ENCODE measurements at places on chromosomes 5 and 9.

DNA sequence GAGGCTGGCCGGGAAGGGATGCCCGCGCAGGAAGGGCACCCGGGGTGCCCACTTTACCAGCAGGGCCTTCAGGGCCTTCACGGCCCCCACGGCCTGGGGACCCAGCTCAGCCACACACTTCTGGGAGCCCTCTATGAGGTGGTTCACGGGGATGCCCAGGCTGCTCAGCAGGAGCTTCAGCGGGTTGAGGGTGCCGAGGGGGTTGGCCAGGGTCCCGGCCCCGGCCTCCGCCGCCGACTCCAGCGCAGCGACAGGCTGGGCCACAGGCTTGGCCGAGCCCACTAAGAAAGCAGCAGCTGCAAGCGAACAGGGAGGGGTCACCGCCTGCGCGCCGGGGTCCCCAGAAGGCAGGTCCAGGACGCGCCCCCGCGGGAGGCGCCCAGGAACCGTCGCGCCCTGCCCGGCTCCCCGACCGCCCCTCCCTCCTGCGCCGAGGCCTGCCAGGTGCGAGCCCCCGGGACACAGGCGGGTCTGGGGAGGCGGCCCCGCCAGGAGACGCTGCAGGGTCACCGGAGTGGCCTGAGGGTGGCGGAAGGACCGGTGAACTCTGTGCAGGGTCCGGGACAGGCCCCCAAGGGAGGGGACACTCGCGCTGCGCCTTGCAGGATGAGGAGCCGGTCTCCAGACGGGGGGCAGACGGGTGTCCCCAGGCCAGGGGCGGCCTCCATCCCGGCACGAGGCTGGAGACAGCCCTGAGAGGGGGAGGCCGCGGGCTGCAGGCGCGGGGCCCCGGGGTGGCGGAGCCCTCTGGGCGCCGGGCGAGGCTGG lies 572 bp downstream of the SCGB3A1 start:
- no peak for DNase-seq

- DNase-seq = no peak
Measured at GRCh38 chr5:143514616-143515335, 111.3 kb upstream of the NR3C1 start.

DNA sequence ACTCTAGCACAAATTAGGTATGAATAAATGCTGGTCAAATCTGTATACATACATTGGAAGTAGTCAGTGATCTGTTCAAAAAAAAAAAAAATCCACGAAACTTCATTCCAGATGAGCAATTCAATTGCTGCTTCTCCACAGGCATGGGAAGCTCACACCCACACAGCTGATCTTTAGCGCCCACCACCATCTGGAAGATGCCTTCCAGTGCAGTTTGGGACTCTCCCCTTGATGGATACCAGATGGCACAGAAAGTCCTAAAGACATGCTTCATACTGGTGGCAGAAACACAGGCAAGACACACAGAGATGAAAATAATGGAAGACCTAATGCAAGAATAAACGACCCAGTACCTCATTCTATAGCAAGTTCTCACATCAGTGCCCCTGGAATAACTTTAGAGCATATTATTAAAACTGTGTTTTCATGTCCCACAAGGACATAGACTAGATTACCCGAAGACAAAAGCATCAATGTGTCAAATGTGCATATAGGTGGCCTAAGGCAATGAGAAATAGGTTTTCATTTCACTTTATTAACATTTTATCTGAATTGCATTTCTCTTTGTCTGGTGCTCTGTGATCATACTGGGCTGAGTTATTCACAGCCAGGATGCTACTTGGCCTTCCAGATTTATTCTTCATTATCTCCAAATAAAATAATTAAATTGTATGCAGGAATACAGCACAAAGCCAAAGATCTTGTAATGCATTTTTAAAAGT lies 135.4 kb upstream of the TAS2R1 start:
- DNase-seq = no peak

GRCh38 chr5:113278976-113279375 lies 155.8 kb downstream of the TSSK1B start:
- no peak for DNase-seq

GRCh38 chr5:124614836-124615385 lies 131.5 kb downstream of the ZNF608 start:
- no peak for DNase-seq

- DNase-seq = no peak
Measured at GRCh38 chr9:2403701-2404100, 217.9 kb upstream of the VLDLR start.

DNA sequence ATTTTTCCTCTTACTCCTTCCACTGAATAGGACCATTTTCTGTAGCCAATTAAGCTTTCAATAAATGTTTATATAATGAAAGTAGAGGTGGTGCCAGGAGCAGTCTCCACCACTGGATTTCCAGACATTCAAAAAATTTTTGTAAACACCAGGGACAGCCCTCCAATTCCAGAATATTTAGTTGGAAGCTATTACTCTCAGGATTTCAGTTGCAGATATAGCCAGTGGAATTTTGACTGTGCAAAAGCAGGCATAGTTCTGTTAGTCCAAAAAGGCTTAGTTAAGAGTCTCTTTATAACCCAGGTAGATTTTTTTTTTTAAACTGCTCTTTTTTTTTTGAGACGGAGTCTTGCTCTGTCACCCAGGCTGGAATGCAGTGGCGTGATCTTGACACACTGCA lies 138.1 kb upstream of the DMRT1 start:
- DNase-seq = no peak

- no peak for DNase-seq
Measured at GRCh38 chr9:133598978-133599377, 10.2 kb downstream of the FAM163B start.

DNA sequence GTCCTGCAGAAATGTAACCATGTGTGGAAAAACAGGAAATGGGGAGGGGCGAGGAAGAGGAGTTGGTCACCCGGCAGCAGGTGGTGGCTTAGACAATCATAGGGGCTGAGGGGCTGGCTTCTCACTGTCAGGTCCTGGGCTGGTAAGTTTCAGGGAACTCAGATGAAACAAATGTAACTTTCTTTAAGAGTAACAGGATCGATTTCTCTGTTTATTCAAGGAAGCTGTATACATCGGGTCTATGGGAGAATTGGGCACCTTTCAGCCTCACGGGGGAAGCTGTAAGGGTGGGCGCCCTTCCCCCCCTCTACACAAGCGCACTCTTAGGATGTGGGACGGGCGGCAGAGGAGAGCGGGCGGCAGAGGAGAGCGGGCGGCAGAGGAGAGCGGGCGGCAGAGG lies 104.3 kb upstream of the SIMC1 start:
- DNase-seq = no peak

GRCh38 chr5:68316469-68316868 lies 100.9 kb downstream of the PIK3R1 start:
- no peak for DNase-seq

- no peak for DNase-seq
Measured at GRCh38 chr5:16926417-16926816, 9.7 kb downstream of the MYO10 start.

GRCh38 chr5:82549263-82549662 lies 271.1 kb upstream of the RPS23 start:
- no peak for DNase-seq

- DNase-seq = no peak
Measured at GRCh38 chr9:88653406-88653805, 118.4 kb downstream of the NXNL2 start.

- DNase-seq = no peak
Measured at GRCh38 chr5:59348189-59348588, 545.3 kb downstream of the PDE4D start.

DNA sequence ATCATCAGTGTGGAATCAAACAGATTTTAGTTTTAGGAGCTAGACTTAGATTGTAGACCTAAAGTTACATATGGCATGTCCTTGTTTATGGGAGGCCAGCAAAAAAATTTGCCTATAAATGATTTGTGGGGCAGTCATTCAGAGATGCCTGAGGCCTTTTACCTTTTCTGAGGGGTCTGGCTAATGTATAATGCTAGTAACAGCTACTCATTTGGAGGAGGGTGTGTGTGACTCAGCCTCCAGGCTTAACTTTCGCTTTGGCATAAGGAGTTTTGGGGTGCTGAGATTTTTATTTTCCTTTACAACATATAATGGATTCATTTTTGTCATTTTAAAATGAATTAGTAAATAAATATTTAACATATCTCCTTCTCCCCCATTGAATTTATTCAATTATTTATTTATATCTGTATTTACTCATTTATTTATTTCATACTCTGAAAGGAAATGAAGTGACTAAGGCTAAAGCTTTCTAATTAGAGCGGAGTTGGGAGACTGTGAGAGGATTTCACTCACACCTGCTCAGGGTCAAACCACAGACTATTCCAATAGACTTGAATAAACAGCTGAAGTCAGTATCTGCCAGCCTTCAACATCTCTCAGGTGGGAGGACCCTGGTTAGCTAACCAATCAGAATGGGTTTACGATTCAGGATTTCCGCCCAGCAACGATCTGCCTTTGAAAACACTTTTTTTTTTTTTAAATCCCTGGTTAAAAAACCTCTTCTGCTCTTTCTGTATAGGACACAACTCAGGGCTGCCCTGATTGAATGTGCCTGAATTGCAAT lies 487.5 kb upstream of the SGCD start:
- DNase-seq = no peak

- no peak for DNase-seq
Measured at GRCh38 chr5:40716000-40716399, 36.3 kb downstream of the PTGER4 start.

DNA sequence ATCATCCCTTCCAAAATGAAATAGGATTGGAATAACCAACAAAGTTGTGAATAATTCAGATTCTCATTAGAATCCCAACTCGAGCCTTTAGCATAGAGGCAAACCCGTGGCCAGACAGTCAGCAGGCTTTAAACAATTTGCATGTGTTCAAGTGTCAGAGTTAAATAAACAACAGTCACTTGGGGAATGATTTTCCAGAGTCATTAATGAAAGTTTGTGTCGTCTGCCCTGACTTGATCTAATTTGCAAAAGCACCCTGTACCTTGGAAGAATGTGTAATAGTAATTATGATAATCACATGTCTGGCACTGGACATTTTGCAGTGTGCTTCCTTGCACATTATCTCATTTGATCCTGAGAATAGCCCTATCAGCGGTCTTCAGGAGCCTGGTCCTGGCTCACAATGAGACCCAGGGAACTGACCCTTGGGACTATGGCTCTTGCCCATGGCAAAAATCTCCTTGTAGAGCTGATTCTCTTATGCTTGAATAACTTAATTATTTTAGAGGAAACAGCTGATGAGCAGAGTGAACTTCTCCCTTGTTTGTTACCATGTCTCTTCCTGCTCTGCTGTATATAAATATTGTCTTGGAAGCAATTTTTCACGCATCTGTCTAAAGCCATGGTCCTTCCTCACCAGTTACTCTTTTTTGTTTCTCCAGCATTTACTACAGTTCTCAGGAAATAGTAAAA lies 272.7 kb downstream of the NR3C1 start:
- no peak for DNase-seq

DNA sequence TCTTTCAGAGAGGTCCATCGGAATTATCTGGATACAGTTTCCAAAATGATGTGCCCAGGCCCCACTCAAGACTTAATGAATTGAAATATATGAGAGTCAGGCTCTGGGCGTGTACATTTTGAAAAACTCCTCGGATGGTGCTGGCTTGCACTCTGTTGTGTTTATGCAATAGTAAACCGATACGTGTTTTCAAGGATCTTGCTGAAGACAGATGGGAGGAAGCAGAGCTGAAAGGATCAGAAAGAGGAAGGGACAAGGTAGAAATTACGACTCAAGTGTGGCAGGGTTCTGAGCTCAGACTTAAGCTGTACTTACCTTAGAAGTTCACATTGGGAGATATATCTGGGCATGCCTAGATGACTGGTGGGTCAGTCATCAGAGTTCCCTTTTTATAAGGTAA lies 13.7 kb upstream of the STOM start:
- no peak for DNase-seq

GRCh38 chr9:124125651-124125977 lies 114.0 kb downstream of the LHX2 start:
- DNase-seq = no peak

- no peak for DNase-seq
Measured at GRCh38 chr5:158462349-158463114, 603.6 kb upstream of the CLINT1 start.
